Esophagus mucosa (tissue), 1 donor: ENCODE measurements at places on chromosomes 1 and 21. TPM values are rescaled to one million over a fixed set of nuclear protein-coding genes. Genes with fewer than 3 reads are reported as not detected.

TEDDM1 gene
- total RNA-seq: not detected

BTBD8 gene
- 1.8 TPM for total RNA-seq

CRP gene
- total RNA-seq: not detected

SESN2 gene
- 26.2 TPM for total RNA-seq

RXFP4 gene
- total RNA-seq: not detected

AGL gene
- 17.4 TPM for total RNA-seq

SLC25A34 gene
- total RNA-seq: 0.68 TPM

TTLL10 gene
- 1.0 TPM for total RNA-seq

LCK gene
- 1.00 TPM for total RNA-seq

KCNE2 gene
- not detected for total RNA-seq

HENMT1 gene
- total RNA-seq: 2.2 TPM

DIP2A gene
- 25.5 TPM for total RNA-seq

EVA1C gene
- 23.8 TPM for total RNA-seq

KRTAP11-1 gene
- total RNA-seq: not detected

LDLRAD1 gene
- 0.24 TPM for total RNA-seq

NGF gene
- 0.52 TPM for total RNA-seq

VPS26C gene
- total RNA-seq: 36.7 TPM

LIPI gene
- total RNA-seq: not detected

KPRP gene
- 3.6 TPM for total RNA-seq

MROH7 gene
- 0.68 TPM for total RNA-seq

IPO9 gene
- total RNA-seq: 26.9 TPM

SPRR2F gene
- 198 TPM for total RNA-seq

C4BPB gene
- total RNA-seq: not detected

DNASE2B gene
- not detected for total RNA-seq

MYOG gene
- total RNA-seq: not detected

ATAD3B gene
- 13.7 TPM for total RNA-seq

CSF3R gene
- 3.2 TPM for total RNA-seq

ATP8B2 gene
- 3.7 TPM for total RNA-seq

CFHR4 gene
- total RNA-seq: not detected

MFAP2 gene
- 5.3 TPM for total RNA-seq

HORMAD1 gene
- 11.1 TPM for total RNA-seq

E2F2 gene
- total RNA-seq: 13.9 TPM

HEYL gene
- total RNA-seq: 0.44 TPM

SMAP2 gene
- 17.9 TPM for total RNA-seq

FOXD2 gene
- total RNA-seq: 0.08 TPM

MASP2 gene
- not detected for total RNA-seq

NHLH1 gene
- total RNA-seq: 0.08 TPM
